ENCODE measurements at places on chromosomes 7 and 10. TPM values are rescaled to one million over a fixed set of nuclear protein-coding genes. Genes with fewer than 3 reads are reported as not detected.

The CCZ1B gene
- 19.5 TPM for polyA plus RNA-seq

The VAX1 gene
- not detected for polyA plus RNA-seq

The ANXA8L1 gene
- 22.0 TPM for polyA plus RNA-seq

DNA sequence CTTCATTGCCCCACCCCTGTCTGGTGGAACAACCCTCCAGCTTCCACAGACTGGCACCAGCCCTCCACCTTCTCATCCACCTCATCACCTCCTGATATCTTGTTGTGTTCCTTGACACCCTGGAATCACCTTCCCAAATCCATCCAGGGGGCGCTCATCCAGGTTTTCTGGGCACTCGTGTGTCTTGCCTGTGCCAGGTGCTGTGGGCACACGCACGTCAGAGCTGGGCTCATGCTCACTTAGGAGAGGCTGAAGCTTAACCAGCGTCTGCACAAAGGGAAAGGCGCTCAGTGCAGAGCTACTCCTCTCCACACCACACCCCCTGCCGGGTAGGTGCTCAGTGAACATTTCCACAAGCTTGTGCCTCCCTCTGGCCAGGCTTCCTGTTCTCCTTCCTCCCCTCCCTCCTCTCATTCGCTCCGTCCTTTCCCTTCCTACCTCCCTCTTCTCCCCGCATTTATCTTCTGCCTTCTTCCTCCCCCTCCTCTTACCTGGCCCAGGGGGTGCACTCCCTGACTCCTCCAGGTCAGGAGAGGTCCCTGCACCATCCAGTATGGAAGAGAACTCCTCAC is 4.8 kb downstream of the ADCYAP1R1 start:
- H3K27ac ChIP-seq: no peak overlapping the region
- no peak for DNase-seq
- H3K4me1 ChIP-seq: no peaks in the 10 kb centered on the region
- H3K27me3 ChIP-seq: peaks cover 28% of the 10 kb centered on the region
- no peaks in the 10 kb centered on the region for H3K36me3 ChIP-seq
- H3K4me3 ChIP-seq: no peak overlapping the region

GRCh38 chr7:83579740-83580139 is 69.2 kb downstream of the SEMA3E start:
- no peak overlapping the region for H3K27ac ChIP-seq
- H3K36me3 ChIP-seq: no peaks in the 10 kb centered on the region
- no peaks in the 10 kb centered on the region for H3K27me3 ChIP-seq
- no peak for DNase-seq
- H3K4me3 ChIP-seq: no peak overlapping the region

- H3K27me3 ChIP-seq: peaks cover 3% of the 10 kb centered on the region
- no peaks in the 10 kb centered on the region for H3K36me3 ChIP-seq
- no peak for DNase-seq
- peaks cover 17% of the 10 kb centered on the region for H3K4me1 ChIP-seq
These were observed 568 bp upstream of the MEOX2 start for GRCh38 chr7:15686957-15687545.

DNA sequence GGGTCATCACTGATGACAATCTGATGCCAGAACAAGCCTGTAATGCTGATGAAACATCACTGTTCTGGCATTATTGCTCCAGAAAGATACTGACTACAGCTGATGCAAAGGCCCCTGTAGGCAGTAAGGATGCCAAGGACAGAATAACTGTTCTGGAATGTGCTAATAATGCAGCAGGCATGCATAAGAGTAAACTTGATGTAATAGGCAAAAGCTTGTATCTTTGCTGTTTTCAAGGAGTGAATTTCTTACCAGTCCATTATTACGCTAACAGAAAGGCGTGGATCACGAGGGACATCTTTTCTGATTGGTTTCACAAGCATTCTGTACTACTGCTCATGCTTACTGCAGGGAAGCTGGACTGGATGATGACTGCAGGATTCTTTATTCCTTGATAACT is 18.7 kb downstream of the LCOR start:
- no peaks in the 10 kb centered on the region for H3K27me3 ChIP-seq
- H3K4me1 ChIP-seq: peaks cover 8% of the 10 kb centered on the region
- peaks cover 2% of the 10 kb centered on the region for H3K36me3 ChIP-seq
- peak; percentile 11 for DNase-seq
- H3K27ac ChIP-seq: no peak overlapping the region
- no peak overlapping the region for H3K4me3 ChIP-seq

GRCh38 chr10:7846591-7846990 is 28.3 kb downstream of the TAF3 start:
- H3K27me3 ChIP-seq: no peaks in the 10 kb centered on the region
- no peak for DNase-seq
- no peaks in the 10 kb centered on the region for H3K36me3 ChIP-seq
- no peak overlapping the region for H3K27ac ChIP-seq
- no peak overlapping the region for H3K4me3 ChIP-seq
- H3K4me1 ChIP-seq: no peaks in the 10 kb centered on the region

DNA sequence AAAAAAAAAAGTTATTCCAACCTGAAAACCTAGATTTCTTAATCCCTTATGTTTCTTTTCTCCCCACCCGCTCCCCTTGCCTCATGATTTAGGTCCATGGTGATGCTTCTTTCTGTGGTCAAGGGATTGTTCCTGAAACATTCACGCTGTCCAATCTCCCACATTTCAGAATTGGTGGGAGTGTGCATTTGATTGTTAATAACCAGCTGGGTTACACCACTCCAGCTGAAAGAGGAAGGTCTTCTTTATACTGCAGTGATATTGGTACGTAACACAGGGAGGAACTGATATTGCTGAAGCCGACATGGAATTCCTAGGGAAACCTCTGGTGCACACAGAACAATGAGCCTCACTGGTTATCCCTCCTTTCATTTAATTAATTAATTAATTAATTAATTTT is 22.7 kb downstream of the DHTKD1 start:
- no peak overlapping the region for H3K27ac ChIP-seq
- no peaks in the 10 kb centered on the region for H3K4me1 ChIP-seq

Data from lung (tissue), 17 donors.